ENCODE measurements at places on chromosomes 6 and 20. TPM values are rescaled to one million over a fixed set of nuclear protein-coding genes. Genes with fewer than 3 reads are reported as not detected.

Gene CDH22
- not detected for total RNA-seq

Gene CASS4
- 1.3 TPM for total RNA-seq

Gene CCND3
- total RNA-seq: 466 TPM

Gene GRM4
- total RNA-seq: not detected

DNA sequence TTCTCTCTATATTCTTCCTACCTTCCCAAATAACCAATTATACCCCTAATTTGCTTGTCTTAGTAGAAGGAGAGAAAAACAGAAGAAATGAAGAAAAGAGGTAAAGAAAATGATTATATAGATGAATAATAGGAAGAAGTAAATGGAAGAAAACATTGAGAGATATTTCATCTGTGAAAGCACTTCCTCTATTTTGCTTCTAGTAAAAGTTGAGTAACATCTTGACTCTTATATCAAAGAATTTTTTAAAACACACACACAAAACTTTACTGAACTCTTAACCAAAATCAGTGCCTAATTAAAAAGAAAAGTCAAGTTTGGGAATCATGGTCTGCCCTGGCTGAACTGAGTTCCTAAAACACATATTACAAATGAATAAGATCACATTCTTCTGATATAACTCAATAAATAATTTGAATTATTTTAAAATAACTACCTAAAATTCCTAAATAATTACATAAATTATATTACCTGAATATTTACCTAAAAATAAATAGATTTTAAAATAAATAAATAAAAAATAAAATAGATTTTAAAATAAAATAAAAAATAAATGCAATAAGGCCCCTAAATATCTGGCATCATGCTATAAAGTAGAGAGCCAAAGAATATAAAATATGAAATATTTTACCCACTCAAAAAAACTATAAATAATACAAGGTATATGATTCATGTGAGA is 8.8 kb downstream of the SLC17A2 start:
- no peak for DNase-seq

DNA sequence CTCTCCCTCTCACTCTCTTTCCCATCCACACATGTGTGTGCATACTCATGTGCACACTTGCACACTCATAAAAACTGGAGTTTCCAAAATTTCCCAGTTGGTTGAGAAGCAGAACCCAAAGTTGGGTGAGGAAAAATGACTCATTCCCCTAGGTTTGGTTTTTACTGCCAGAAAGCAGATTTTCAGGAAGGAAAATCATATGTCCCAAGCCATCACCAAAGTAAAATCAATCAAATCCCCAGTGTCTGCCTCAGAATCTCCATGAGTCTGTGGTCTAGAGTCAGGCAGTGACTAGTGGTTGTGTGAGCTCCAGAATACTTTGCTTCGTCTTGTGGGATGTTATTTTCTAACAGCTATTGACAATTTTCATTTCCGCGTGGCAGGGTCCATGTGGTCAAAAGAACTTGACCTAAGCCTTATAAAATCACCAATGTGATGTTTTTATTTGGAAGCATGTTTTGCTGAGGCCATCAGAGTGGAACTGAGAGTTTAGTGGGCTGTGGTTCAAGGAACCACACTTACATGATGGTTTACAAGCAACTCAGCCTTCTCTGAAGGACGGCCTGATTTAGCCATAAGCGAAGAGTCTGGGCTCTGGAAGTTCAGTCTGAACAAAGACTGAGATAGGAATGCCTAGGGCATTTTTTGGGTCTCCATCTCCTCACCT is 81.9 kb upstream of the CCN6 start:
- DNase-seq: no peak

- DNase-seq: no peak
These were observed 111.7 kb upstream of the PTPRK start for GRCh38 chr6:128632131-128632530.

DNA sequence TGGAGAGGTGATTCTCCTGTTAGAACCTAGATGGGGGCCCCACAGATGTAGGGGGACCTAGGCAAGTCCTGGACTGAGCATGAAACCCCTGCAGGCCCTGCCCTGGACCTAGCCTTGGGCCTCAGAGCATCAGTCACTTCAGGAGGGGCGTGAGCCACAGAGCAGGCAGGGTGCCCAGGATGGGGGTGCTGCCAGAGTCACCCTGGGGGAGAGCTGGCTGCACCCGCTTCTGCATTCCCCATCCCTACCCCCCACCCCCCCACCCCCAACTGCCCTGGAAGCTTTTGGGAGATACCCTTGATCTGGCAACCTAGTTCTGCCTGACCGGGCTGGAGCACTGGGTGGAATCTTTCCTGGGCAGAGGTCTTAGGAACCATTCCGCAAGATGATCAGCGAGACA is 125.6 kb downstream of the GRM4 start:
- DNase-seq: peak; percentile 31

- no peak for DNase-seq
These were observed 45.8 kb upstream of the JARID2 start for GRCh38 chr6:15200087-15200486.

GRCh38 chr6:125637207-125637606 is 112.2 kb upstream of the HEY2 start:
- no peak for DNase-seq

- DNase-seq: no peak
These were observed 373.2 kb upstream of the MMS22L start for GRCh38 chr6:97656236-97656635.

GRCh38 chr6:150245148-150245935 is 102.5 kb downstream of the PPP1R14C start:
- no peak for DNase-seq

GRCh38 chr6:92687278-92687677 is 732.1 kb downstream of the EPHA7 start:
- no peak for DNase-seq

DNA sequence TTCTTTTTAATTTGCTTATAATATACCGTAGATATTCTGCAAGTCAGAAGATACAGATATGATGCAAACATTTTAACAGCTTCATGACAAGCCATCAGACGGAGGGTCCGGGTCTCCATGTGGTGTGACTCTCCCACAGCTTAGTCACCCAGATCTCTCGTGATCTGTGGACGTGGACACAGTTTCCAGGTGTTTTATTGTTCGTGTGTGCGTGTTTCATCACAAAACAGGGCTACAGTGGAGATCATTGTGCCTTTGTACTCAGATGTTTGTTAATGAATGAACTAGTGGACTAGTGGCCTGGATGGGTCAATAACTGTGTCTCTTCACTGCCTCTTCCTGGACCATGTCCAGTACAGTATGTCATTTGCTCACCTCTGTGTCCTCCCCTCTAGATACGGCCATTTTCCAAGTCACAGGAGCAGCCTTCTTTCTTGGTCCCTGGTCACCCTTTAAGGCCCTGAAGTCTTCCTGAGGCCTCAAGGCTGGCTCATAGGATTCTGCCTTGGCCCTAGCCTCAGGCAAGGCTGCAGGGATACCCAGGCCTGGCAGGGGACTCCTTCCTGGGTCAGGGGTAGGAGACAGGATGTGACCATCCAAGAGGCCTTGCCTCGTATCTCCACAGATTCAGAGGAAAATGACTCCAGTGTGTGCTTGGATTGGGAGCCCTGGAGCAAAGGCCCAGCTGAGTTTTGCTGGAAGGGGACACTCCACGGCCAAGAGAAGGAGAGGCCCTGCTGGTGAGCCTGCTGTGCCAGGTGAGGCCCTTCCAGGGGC is 4.6 kb downstream of the ADIG start:
- no peak for DNase-seq

GRCh38 chr6:138162111-138162954 is 594 bp downstream of the ARFGEF3 start:
- no peak for DNase-seq

Data from natural killer cell treated with Interleukin-12 subunit alpha and Interleukin-12 subunit beta and Interleukin-15 and Interleukin-18, amount 100 ng/mL, for 72 hours (primary cell).